Naive thymus-derived CD8-positive, alpha-beta T cell (primary cell): ENCODE measurements at places on chromosomes 5 and 9. TPM values are rescaled to one million over a fixed set of nuclear protein-coding genes. Genes with fewer than 3 reads are reported as not detected.

PRRX2 gene
- total RNA-seq, result not detected

IRX2 gene
- total RNA-seq, result not detected

WDR38 gene
- not detected for total RNA-seq

BAAT gene
- total RNA-seq, result not detected

NTNG2 gene
- 10.8 TPM for total RNA-seq

CCNJL gene
- total RNA-seq, result not detected

PCDHGB1 gene
- 0.19 TPM for total RNA-seq

PCDHB3 gene
- not detected for total RNA-seq

SLC6A19 gene
- not detected for total RNA-seq

DNA sequence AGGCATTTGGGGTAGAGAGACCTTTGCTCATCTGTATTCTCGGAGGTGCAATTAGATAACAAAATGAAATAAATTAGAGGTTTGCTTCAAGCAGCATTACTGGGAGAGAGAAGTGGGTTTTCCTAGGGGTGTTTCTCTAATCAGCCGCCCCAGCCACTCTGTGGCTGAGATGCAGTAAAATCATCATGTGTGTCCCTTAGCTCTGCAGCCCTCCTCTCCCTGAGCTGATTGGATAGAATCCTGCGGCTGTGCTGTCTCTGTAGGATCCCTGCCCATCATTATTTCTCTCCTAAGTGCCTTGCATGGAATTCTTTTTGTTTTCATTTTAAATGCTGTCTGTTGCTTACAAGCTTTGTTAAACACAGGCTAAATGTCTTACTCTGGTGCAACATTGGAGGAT is 171.4 kb downstream of the SH3GL2 start:
- no peak for DNase-seq
- no peaks in the 10 kb centered on the region for H3K4me1 ChIP-seq
- peaks cover 7% of the 10 kb centered on the region for H3K36me3 ChIP-seq
- H3K4me3 ChIP-seq, result no peak overlapping the region
- H3K27ac ChIP-seq, result no peak overlapping the region

GRCh38 chr9:133379153-133380086 is 3.3 kb downstream of the STKLD1 start:
- H3K36me3 ChIP-seq, result no peaks in the 10 kb centered on the region
- H3K4me1 ChIP-seq, result peaks cover 12% of the 10 kb centered on the region
- no peak for DNase-seq
- H3K4me3 ChIP-seq, result no peak overlapping the region
- no peak overlapping the region for H3K27ac ChIP-seq

- no peak for DNase-seq
- no peaks in the 10 kb centered on the region for H3K36me3 ChIP-seq
- H3K27ac ChIP-seq, result no peak overlapping the region
- peaks cover 3% of the 10 kb centered on the region for H3K4me1 ChIP-seq
- no peaks in the 10 kb centered on the region for H3K27me3 ChIP-seq
These were observed 13.5 kb upstream of the KIF27 start for GRCh38 chr9:83934569-83935275.

DNA sequence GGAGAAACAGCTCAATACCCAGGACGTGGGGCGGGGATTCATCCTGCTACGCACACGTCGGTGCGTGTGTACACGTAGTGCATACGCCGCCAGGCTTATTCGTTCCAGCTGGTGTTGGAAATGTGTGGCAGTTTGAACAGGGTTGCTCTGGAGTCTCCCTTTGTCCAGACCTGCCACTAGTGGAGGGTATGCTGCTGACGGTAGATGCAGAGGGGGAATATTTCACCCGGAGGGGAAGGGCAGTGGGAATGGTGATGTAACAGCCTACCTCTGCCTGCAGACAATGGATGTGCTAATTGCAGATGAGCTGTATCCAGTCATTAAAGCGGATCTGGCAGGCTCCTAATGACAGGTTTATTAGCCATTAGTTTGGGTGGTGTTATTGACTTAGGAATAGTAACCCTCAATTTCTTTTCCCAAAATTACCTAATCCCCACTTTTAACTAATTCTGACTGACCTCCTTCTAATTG is 142.7 kb downstream of the PAX5 start:
- H3K4me3 ChIP-seq, result no peak overlapping the region
- H3K27me3 ChIP-seq, result peaks cover 9% of the 10 kb centered on the region
- no peak overlapping the region for H3K27ac ChIP-seq
- DNase-seq, result no peak

DNA sequence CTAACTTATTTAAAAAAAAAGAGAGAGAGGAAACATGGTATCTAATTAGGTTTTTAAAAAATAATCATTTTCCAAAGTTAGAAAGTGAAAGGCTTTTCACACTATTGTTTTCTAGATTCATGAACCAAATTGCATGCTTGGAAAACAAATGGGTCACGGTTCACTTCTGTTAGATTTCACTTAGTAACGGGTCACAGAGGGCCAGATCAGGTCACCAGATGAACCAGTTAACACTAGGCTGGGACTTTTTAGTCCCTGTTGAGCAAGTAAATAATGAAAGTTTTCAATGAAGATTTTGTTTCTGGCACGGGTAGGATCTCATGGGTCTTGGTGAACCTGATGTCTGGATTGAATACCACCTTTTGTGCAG is 207.2 kb upstream of the RFX3 start:
- no peak for DNase-seq
- no peak overlapping the region for H3K27ac ChIP-seq
- H3K4me3 ChIP-seq, result no peak overlapping the region
- H3K36me3 ChIP-seq, result no peaks in the 10 kb centered on the region
- peaks cover 5% of the 10 kb centered on the region for H3K4me1 ChIP-seq

DNA sequence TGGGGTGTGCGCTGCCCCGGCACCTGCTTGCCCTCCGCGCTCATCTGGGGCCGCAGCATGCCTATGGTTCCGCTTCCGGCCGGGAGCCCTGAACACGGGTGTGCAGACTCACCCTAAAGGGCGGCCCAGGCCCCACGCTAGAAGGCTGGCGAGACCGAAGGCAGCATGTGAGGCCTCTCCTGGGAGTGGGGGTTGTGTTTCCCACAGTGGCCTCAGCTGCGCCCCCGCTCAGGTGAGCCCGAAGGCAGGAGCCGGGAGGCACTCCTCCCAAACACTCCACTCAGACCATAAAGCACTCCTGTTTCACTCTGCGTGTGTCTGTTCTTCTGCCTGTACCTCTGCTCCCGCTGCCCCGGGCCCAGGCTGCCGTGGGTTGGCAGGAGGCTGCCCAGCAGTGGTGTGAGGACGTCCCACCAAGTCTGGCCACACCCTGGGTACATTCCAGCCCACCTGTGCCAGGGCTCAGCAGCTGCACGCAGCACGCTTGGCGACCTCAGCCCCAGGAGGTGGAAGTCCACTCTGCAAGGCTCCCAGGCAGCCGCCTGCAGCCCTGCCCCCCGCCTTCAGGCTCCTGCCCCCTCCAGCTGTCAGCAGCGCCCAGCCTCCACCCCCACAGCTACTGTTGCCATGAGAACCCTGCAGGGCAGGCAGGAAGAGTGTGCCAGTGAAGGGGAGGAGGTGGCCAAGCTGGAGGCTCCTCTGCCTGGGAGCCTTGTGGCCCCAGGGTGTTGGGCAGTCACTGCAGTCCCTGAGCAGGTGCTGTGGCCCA is 1.2 kb upstream of the AJM1 start:
- H3K4me3 ChIP-seq, result no peak overlapping the region
- H3K36me3 ChIP-seq, result no peaks in the 10 kb centered on the region
- H3K27ac ChIP-seq, result no peak overlapping the region
- H3K27me3 ChIP-seq, result no peaks in the 10 kb centered on the region
- peaks cover 14% of the 10 kb centered on the region for H3K4me1 ChIP-seq

DNA sequence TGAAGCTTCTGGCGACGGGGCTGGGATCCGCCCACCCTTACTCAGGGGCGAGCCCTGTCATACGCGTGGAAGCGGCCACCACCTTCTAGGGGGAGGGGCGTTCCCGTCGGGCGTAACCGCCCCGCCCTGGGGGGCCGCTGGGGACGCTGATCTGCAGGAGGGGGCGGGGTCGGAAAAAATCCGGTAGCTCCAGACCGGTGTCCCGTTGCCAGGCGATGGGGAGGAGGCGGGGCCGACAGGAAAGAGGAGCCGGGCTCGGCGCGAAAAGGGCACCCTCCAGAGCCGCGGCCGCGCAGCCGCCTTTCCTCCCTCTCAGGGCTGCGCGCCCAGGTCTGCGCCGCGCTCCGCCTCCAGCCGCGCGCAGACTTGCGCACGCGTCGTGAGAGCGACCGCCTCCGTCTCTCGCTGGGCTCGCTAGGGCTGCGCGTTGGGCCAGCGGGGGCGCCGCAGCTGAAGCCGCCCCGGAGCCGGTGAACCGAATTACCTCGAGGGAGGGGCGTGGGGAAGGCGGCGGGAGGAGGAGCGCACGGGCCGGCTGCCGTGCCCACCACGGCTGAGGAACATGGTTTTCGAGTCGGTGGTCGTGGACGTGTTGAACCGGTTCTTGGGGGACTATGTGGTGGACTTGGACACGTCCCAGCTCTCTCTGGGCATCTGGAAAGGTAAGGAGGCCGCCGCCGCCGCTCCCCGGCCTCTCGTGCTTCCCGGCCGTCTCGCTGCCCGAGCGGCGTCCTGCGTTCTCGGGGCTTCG is at the start of gene VPS13A:
Gene VPS13A (plus strand): TSS at position 392 of the 751 bp plus-strand sequence. CDS start 171 bp downstream, at position 563.
- H3K27me3 ChIP-seq, result no peaks in the 10 kb centered on the region
- H3K4me3 ChIP-seq, result peak within 1 kb of the TSS; percentile 96
- H3K4me1 ChIP-seq, result peaks cover 32% of the 10 kb centered on the region
- peak within 1 kb of the TSS; percentile 95 for H3K27ac ChIP-seq

GRCh38 chr9:130845254-130845653 is 10.2 kb downstream of the ABL1 start:
- no peak overlapping the region for H3K27ac ChIP-seq
- no peak overlapping the region for H3K4me3 ChIP-seq
- no peak for DNase-seq
- peaks cover 28% of the 10 kb centered on the region for H3K4me1 ChIP-seq
- H3K27me3 ChIP-seq, result no peaks in the 10 kb centered on the region

- no peaks in the 10 kb centered on the region for H3K36me3 ChIP-seq
- DNase-seq, result no peak
- peaks cover 31% of the 10 kb centered on the region for H3K27me3 ChIP-seq
- no peak overlapping the region for H3K4me3 ChIP-seq
These were observed 224.7 kb upstream of the DAP start for GRCh38 chr5:10985721-10986110.

DNA sequence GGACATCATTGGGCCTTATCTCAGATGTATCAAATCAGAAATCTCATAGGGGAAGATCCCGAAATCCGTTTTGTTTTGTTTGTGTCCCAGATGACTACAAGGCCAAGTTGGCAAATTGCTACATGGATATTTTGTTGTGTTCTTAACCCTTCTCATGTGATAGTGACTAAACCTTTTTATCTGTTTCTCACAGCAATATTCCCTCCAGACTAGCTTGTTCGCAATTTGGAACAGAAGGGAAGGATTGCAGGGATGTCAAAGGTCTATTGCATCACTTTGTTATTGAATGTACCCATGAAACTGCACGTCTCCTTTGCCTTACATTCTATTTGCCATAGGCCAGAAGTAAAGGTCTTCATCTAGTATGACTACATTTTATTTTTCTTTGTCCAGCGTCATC is 453.9 kb downstream of the NFIB start:
- no peak overlapping the region for H3K27ac ChIP-seq
- no peaks in the 10 kb centered on the region for H3K27me3 ChIP-seq
- H3K4me1 ChIP-seq, result no peaks in the 10 kb centered on the region
- H3K4me3 ChIP-seq, result no peak overlapping the region
- no peak for DNase-seq
- H3K36me3 ChIP-seq, result no peaks in the 10 kb centered on the region

GRCh38 chr5:113375480-113376060 is 59.2 kb downstream of the TSSK1B start:
- H3K4me1 ChIP-seq, result peaks cover 45% of the 10 kb centered on the region
- no peak overlapping the region for H3K27ac ChIP-seq
- peaks cover 2% of the 10 kb centered on the region for H3K27me3 ChIP-seq
- H3K4me3 ChIP-seq, result no peak overlapping the region
- H3K36me3 ChIP-seq, result no peaks in the 10 kb centered on the region
- no peak for DNase-seq
